IPS DF 19.7 (cell line): ENCODE measurements at places on chromosomes 2 and 18.

DNA sequence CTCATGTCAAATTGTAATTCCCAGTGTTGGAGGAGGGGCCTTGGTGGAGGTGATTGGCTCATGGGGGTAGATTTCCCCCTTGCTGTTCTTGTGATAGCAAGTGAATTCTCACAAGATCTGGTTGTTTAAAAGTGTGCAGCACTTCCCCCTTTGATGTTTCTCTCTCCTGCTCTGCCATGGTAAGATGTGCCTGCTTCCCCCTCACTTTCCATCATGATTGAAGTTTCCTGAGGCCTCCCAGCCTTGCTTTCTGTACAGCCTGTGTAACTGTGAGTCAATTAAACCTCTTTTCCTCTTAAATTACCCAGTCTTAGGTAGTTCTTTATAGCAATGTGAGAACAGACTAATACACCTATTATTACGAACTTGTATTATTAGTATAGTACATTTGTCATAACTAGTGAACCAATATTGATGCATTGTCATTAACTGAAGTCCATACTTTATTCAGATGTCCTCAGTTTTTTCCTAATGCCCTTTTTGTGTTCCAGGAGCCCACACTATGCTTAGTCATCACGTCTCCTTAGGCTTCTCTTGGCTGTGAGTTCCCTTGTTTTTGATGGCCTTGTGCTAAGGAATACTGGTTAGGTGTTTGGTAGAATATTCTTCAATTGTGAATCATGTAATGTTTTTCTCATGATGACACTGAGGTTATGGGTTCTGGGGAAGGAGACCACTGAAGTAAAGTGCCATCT is 4.5 kb upstream of the MAP3K2 start:
- DNase-seq, result no peak

DNA sequence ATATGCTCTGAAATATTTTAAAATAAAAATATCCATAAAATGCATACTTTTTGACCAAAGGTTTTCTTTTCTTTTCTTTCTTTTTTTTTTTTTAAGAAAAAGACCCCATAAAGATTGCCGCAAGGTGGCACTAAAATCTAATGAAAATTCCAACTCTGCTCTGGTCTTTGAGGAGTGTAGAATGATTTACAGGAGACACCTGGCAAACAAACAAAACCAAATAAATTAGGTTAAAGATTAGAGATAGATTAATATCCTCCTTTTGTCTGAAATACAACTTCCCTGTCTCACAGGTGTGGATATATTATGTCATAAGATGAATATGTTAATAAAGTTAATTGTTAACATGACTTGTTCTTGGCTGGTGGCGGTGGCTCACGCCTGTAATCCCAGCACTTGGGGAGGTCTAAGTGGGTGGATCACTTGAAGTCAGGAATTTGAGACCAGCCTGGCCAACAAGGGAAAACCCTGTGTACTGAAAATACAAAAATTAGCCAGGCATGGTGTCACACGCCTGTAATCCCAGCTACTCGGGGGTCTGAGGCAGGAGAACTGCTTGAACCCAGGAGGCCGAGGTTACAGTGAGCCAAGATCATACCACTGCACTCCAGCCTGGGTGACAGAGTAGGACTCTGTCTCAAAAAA is 3.5 kb upstream of the RHOB start:
- DNase-seq, result no peak

- no peak for DNase-seq
Measured at GRCh38 chr2:25639696-25640095, 33.7 kb downstream of the DTNB start.

- DNase-seq, result no peak
Measured at GRCh38 chr2:218236829-218237228, 19.8 kb downstream of the ARPC2 start.

- no peak for DNase-seq
Measured at GRCh38 chr2:219272356-219272755, 6.8 kb upstream of the DNAJB2 start.

DNA sequence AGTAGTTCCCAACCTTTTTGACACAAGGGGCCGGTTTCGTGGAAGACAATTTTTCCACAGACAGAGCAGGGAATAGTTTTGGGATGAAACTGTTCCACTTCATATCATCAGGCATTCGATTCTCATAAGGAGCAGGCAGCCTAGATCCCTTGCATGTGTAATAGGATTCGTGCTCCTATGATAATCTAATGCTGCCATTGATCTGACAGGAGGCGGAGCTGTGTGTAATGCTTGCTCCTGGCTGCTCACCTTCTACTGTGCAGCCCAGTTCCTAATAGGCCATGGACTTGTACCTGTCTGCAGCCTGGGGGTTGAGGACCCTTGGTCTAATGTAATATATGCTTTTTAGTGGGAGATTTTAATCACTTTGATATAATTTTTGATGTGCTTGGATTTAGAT is 188.7 kb upstream of the KLHL14 start:
- DNase-seq, result no peak

GRCh38 chr2:168603439-168603961 is 147.4 kb downstream of the CERS6 start:
- DNase-seq, result no peak

- DNase-seq, result no peak
Measured at GRCh38 chr2:224436634-224437033, 34.7 kb upstream of the FAM124B start.

- no peak for DNase-seq
Measured at GRCh38 chr18:52311331-52311730, 28.7 kb upstream of the DCC start.

GRCh38 chr2:219298759-219299371 is 10.3 kb downstream of the PTPRN start:
- DNase-seq, result no peak

DNA sequence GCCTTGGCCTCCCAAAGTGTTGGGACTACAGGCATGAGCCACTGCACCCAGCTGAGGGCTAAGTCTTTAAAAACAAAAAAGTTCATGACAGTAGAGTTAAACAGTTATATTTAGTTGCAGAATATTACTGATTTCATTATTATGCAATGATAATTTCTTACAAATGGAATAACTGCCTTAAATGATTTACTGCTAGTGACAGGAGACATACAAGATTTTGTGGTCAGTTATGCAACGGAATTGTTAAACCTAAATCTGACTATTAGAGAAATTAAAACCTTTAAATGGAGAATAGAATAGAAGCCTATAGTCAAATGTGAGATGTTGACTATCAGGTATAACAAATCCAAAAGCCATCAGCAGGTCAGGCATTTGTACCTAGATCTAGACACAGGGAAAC is 10.3 kb upstream of the DNAJC10 start:
- DNase-seq, result no peak

DNA sequence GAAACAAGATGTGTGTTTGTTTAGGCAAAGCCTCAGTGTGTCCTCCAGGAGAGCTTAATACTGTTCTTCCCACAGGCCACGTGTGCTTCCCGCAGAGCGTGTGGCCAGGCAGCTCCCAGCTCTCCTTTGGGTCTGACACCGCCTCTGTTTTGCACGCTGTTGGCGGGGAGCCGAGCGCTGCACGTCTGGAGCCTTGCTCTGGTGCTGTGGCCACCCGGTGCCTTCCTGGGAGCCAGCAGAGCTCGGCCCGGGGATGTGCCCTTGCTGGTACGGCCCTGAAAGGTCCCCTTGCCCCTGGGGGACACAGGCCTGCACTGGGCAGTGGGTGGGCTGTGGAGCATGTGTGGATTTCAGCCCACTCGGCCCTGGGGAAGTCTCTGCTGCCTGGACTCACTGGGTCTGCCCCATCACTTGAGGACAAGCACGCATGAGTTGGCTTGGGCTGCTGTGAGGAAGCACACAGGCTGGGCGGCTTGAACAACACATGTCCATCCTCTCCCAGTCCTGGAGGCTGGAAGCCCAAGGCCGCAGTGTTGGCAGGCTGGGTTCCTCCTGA is 160.7 kb upstream of the HDAC4 start:
- no peak for DNase-seq

GRCh38 chr2:40896358-40896757 is 444.5 kb upstream of the SLC8A1 start:
- no peak for DNase-seq

DNA sequence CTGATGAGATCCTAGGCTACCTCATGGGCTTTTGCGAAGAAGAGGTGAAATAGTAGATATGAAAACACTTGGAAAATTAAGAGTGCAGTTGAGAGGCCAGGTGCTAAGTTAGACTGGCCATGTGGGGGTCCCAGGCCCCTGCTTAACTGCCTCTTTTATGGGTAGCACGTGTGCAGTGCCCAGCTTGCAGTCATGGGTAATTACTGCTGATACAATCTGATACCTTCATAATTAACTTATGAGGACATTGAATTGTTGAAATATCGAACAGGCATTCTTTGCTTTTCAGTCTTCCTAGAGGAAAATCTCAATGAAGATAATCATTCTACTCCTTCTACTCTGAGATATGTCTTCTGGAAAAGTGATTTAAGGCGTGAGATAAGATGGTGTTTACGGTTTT is 11.6 kb downstream of the TRAF3IP1 start:
- DNase-seq, result no peak

- DNase-seq, result no peak
Measured at GRCh38 chr2:170362871-170363631, 185.1 kb downstream of the MYO3B start.

DNA sequence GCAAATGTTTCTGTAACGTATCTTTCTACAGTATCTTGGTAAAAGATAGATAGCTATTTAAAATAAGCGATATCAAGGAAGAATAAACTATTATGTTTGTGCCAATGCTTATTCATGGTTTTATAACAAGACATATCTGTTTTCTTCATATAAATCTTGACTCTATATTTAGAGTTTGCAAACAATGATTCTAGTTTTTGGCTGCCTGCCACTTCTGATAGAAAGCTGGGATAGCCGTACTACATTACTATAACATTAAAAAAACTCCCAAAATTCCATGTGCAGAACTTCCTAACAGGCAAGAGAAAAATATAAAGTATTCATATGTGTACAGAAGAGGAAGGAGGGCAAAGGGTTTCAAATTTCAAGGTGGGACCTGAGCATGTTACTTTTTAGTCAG is 985.0 kb downstream of the BCL11A start:
- no peak for DNase-seq

DNA sequence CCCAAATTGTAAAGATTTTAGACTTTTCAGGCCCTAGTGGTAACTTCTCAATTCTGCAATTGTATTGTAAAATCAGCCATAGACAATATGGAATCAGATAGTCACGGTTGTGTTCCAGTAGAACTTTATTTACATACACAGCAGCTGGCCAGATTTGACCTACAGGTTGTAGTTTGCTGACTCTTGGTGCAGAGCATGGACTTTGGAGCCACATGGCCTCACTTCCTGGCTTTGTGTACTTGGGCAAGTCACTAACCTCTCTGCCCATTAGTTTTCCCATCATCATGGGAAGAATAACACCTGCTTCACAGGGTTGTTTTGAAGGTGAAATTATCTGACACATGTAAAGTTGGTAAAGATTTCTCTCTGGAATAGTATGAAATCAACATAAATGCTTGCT is 147.6 kb downstream of the TMEM200C start:
- DNase-seq, result no peak

DNA sequence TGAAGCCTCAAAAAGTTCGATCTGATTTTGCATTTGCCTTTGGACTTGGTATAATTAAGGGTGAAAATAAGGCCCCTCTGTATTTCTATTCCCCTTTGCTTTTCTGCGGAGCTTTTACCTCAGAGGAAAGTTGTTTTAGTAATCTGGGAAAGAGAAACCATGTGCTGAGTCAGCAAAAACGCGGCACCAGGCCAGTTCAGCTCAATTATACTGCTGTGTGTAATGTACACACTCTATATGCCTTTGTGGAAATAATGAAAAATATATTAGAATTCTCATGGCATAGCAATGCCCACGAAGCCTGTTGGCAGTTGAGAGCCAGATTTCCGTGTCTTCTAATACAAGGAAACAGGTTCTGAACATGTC is 161.9 kb upstream of the SIX2 start:
- no peak for DNase-seq

DNA sequence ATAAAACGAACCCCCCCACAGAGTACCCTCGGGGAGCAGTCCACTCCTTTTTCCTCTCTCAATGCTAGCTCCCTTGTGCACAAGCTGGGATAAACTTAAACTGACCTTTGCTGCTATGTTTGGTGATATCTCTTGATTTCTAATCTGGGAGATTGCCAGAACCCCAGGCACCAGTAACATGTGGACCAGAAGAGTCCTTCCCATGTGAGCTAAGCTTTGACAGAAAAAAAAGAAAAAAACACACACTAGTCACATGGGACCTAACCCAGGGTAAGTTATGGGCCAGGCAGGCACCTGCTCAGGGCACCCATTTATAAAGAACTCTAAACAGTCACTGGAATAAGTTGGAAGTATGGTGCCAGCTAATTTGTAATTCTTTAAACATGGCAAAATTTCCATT is 242.6 kb downstream of the EN1 start:
- no peak for DNase-seq

- DNase-seq, result no peak
Measured at GRCh38 chr2:181594322-181594721, 62.6 kb downstream of the CERKL start.

- DNase-seq, result no peak
Measured at GRCh38 chr2:170824526-170825015, 7.9 kb downstream of the GAD1 start.

DNA sequence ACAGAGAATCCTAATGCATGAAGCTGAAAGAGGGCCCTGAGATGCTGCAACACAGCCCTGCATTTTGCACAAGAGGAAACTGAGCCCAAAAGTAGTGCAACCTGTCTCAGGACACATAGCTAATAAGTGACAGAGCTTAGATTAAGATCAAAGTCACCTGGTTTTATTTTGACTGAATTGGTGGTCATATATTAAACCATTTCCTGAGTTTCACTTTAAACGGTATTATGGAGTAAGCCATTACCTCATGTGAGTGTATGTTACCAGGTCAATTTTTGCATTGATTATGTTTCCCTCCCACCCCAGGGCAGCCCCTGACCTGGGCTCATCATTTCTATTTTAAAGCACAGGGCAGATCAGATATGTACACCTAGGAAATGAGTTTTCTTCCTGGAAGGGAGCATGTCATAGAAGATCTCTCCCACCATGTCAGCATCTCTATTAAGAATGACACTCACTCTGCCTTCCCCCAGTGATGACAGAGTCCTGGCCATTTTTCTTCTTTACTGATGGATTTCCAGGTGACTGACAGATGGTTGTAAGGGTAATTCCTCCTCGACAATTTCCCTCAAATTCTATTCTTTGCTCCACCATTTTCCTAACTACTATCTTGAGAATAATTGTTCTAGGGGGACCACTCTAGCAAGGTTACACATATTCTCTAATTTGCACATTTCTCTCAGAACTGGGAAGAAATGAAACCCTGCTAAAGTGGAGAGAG is 441.3 kb upstream of the SLC14A2 start:
- no peak for DNase-seq

DNA sequence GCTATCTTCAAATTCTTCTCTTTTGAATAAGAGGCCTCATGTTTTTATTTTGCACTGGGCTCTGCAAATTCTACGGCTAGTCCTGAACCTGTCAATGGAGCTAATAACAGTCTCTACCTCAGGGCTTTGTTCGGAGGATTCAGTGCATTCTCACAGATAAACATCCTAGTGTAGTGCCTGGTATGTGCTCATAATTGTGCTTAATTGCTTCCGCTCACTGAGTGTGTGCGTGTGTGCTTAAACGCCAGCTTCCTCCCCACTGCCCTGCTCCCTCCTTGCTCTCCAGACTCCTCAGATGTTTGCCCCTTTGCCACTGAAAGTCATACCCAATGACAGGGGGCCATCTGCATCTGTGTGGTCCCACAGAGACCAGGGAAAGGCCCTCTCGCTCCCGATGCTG is 6.7 kb downstream of the GYPC start:
- DNase-seq, result no peak

GRCh38 chr2:24824966-24825882 is 32.0 kb downstream of the CENPO start:
- DNase-seq, result no peak

- no peak for DNase-seq
Measured at GRCh38 chr2:28102455-28102874, 211.9 kb downstream of the BABAM2 start.

- DNase-seq, result no peak
Measured at GRCh38 chr2:237917696-237918374, 49.0 kb upstream of the UBE2F start.
